ENCODE measurements at places on chromosomes 2 and 18. TPM values are rescaled to one million over a fixed set of nuclear protein-coding genes. Genes with fewer than 3 reads are reported as not detected.

EGR4 gene
- 0.27 TPM for total RNA-seq

PDE11A gene
- not detected for total RNA-seq

SLC16A14 gene
- total RNA-seq: 0.22 TPM

ZEB2 gene
- 9.2 TPM for total RNA-seq

COL5A2 gene
- 0.41 TPM for total RNA-seq

TRABD2A gene
- 66.6 TPM for total RNA-seq

DNER gene
- not detected for total RNA-seq

FAM210A gene
- total RNA-seq: 17.2 TPM

CHRNA1 gene
- total RNA-seq: not detected

NEMP2 gene
- total RNA-seq: 16.8 TPM

QPCT gene
- 0.54 TPM for total RNA-seq

ATRAID gene
- 77.9 TPM for total RNA-seq

RAB27B gene
- 2.7 TPM for total RNA-seq

NT5C1B gene
- total RNA-seq: not detected

ASAP2 gene
- 0.20 TPM for total RNA-seq

CYRIA gene
- 1.8 TPM for total RNA-seq

CD302 gene
- total RNA-seq: 0.34 TPM

ALPG gene
- total RNA-seq: not detected

EVX2 gene
- not detected for total RNA-seq

MYOM1 gene
- total RNA-seq: 1.6 TPM

HJURP gene
- 50.8 TPM for total RNA-seq

NEB gene
- 0.12 TPM for total RNA-seq

BMPR2 gene
- 8.4 TPM for total RNA-seq

NEU4 gene
- 0.29 TPM for total RNA-seq

SIX3 gene
- not detected for total RNA-seq

SAG gene
- total RNA-seq: not detected

SCN9A gene
- total RNA-seq: 3.5 TPM

TMEM169 gene
- 2.1 TPM for total RNA-seq

FARP2 gene
- 21.5 TPM for total RNA-seq

REL gene
- 31.0 TPM for total RNA-seq

KCNJ3 gene
- not detected for total RNA-seq

CTAGE1 gene
- total RNA-seq: not detected

TMEM17 gene
- total RNA-seq: not detected

CCDC150 gene
- total RNA-seq: 16.6 TPM

PLEK gene
- 3.9 TPM for total RNA-seq

POMC gene
- total RNA-seq: 3.4 TPM

Data from T-helper 1 cell treated with Interleukin-12 subunit alpha and Interleukin-12 subunit beta and Interleukin-4 antibody, amounts not matched to agents 30 ng/mL and 1 ng/mL, for 36 hours (primary cell).